Psoas muscle (tissue), 8 donors: ENCODE measurements at places on chromosomes 5 and 9.

- DNase-seq = no peak
Observed at GRCh38 chr5:132491368-132492364, 1.1 kb upstream of the IRF1 start.

DNA sequence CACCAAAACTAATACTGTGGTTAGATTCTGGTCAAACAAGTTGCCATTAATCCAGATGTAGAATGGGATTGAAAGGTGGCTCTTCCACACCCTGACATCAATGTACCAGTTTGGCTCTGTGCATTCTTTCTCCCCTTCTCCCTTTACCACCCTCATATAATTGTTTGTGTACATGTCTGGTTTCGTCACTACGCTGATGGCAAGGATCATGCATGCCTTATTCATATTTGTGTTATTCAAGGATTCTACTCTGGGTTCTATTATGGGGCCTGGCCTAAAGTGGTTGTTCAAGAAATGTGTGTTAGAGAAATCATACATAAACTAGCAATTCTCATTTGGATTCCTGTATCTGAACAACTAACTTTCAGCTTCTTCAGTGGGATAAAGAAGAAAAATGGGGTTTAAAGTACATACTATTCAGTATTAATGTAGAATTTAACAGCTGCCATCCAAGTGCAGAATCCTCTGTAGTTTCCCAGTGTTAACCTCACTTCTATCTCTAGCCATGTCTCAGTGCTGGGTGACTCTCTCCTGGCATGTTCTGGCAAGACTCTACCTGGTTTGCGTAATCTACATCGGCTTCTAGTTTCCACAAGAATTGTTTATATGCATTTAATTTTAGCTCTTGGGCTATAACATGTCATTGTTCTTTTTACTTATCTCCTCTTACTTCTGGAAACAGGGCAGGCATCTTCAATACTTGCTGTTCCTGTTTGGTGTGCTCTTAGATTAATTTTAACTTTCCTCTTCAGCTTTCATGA lies 27.9 kb upstream of the CDKN2B start:
- no peak for DNase-seq

DNA sequence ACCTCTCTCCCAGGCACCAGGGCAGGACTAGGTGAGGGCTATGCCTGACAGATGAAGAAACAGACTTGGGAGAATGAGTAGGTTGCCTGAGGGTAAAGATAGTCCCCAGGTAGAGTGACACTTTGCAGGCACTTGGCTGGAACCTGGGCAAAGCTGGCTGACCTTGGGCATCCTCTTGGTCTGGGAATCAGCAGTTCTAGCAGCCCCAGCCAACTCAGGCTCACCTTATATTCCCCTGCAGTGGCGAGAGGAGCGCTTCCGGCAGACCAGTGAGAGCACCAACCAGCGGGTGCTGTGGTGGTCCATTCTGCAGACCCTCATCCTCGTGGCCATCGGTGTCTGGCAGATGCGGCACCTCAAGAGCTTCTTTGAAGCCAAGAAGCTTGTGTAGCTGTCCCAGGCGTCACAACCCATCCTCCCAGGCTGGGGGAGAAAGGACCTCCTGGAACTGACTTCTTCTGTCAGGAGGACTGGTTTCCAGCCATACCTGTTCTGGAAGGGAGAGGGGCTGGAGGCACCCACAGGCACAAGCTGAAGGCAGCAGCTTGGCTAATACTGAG lies 3.1 kb downstream of the TMED9 start:
- DNase-seq = no peak

DNA sequence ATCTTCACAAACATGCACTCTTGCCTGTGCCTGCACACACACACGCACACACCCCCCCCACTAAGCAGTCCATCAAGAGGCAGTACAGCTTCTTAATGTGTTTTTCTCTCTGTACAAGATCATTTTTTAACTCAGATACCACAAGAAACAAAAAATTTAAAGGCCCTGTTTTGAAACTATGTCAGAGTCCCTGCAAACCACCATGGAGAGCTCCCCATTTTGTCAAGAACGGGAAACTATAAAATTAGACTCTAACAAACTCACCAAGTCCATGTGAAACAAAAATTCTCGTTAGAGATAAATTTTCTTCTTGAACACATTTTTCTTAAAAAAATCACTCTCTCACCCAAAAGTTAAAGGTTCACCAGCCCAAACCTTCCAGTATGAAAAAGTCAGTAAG lies 86.3 kb downstream of the ELAVL2 start:
- DNase-seq = no peak

GRCh38 chr5:65815161-65815560 lies 93.2 kb downstream of the NLN start:
- DNase-seq = no peak

DNA sequence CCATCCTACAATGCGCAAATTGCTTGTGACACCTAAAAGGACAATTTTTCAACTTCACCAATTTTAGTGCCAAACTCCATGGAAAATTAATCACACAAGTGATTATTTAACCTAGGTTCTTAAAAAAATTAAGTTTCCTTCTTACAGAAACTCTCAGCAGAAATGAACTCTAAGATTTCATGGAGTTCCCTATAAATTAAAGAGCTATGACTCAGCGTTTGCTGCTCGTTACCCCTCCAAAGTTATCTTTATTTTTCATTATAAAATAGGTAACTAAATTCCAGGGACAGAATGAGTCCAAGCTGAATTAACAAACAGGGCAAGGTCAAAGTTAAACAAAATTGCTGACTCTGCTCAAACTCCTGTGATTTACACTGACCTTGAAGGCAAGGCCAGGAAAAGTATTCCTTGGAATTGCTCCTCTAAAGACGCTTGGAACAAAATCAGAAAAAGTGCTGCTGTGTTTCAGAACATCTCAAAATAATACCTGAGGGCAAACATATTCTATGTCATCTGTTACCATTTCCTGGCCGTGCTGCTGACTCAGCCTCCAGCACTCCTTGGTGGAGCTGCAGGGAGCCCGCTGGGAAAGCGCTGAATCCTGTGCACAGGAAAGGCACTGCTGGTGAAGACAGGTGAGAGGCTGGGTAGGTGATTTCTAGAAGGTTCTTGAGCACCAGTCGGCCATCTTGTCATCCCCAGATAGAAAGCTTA lies 2.5 kb upstream of the CMBL start:
- no peak for DNase-seq

- no peak for DNase-seq
Observed at GRCh38 chr5:141941307-141941706, 16.7 kb downstream of the PCDH12 start.

- no peak for DNase-seq
Observed at GRCh38 chr5:74148321-74148720, 492.2 kb downstream of the ENC1 start.

- DNase-seq = no peak
Observed at GRCh38 chr9:124357721-124358361, 57.4 kb downstream of the PSMB7 start.

GRCh38 chr5:139808481-139809330 lies 13.1 kb downstream of the PSD2 start:
- no peak for DNase-seq

- DNase-seq = no peak
Observed at GRCh38 chr9:74824654-74825053, 63.1 kb downstream of the TRPM6 start.

- no peak for DNase-seq
Observed at GRCh38 chr9:12195456-12195855, 497.7 kb upstream of the TYRP1 start.

DNA sequence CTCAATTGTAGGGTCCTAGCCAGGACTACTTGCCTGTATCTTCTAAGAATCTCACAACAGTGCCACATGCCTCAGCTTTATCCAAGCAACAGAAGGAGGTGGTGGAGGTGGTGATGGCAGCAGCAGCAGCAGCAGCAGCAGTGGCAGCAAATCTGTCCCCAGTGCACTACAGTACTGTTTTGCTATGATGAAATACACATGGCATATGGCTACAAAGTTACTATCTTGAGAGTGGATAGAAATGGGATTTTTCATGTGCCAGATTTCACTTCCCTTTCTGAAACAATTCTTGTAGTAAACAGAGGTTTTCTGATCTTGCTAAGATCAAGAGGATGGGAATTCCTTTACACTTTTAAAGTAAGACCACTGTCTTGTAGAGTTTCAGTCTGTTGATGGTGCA lies 8.1 kb upstream of the CYSTM1 start:
- no peak for DNase-seq
